Stimulated activated CD4-positive, alpha-beta T cell treated with anti-CD3 and anti-CD28 coated beads, Interleukin-12 subunit alpha, Interleukin-12 subunit beta, amount 100 ng/mL, for 24 hours (primary cell): ENCODE measurements at places on chromosomes 7 and 10.

DNA sequence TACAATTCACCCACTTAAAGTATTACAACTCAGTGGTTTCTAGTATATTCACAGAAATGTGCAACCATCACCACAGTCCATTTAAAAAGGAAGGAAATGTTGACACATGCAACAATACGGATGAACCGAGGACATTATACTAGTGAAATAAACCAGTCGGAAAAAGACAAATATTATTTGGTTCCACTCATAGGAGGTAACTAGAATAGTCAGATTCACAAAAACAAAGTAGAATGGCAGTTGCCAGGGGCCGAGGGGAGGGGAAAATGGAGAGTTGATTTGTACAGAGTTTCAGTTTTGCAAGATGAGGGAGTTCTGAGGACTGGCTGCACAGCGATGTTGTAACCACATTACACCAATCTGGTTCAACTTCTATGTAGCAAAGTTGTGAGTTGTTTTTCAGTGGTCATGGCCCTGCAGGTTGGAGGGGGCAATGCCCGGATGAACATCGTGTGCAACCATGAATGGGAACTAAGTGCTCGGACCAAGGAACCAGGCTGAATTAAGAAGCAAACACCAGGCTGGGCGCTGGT lies 17.6 kb upstream of the TNPO3 start:
- DNase-seq = no peak

- DNase-seq = no peak
Measured at GRCh38 chr10:129459762-129460539, 7.1 kb upstream of the MGMT start.

- DNase-seq = no peak
Measured at GRCh38 chr7:924541-925231, 29.8 kb downstream of the ADAP1 start.

GRCh38 chr10:84256510-84257342 lies 11.9 kb downstream of the RGR start:
- DNase-seq = no peak
